T-helper 2 cell (primary cell): ENCODE measurements at places on chromosomes 6 and 20.

GRCh38 chr6:164528539-164528938, 780.9 kb downstream of the C6orf118 start:
- DNase-seq = no peak

DNA sequence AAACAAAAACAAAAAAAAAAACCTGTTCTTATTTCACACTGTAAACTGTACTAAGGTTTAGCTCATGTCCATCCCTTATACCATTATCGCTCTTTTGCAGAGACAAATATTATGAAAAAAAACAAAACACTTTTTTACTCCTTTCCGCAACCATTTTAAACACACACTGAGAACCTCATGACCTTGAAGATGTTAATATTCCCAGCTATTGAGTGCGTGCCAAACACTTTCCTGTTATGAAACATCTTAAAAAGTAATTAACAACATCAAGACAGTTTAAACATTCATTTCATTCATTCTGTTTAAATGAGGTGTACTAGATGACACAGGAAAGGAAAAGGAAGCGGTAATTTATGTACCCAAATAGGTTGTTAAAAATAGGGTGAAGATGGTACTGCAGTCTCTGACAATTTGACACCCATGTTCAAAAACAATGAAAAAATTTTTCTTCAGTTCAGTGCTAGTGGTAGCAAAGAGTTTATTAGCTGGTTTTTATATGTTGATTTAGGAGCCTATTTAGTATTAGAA, 3.9 kb upstream of the ARHGAP18 start:
- DNase-seq = no peak

GRCh38 chr20:41408156-41408794, 41.7 kb upstream of the EMILIN3 start:
- no peak for DNase-seq

GRCh38 chr6:142647449-142648035, 297.4 kb downstream of the HIVEP2 start:
- DNase-seq = no peak

GRCh38 chr6:150220634-150221551, 78.0 kb downstream of the PPP1R14C start:
- no peak for DNase-seq

- no peak for DNase-seq
These were observed 219.8 kb upstream of the ARID1B start for GRCh38 chr6:156557251-156557910.

GRCh38 chr6:13284646-13285045, 43.7 kb downstream of the TBC1D7 start:
- DNase-seq = no peak

- DNase-seq = peak; percentile 80
These were observed 5.7 kb upstream of the DDX43 start for GRCh38 chr6:73388800-73389512.

DNA sequence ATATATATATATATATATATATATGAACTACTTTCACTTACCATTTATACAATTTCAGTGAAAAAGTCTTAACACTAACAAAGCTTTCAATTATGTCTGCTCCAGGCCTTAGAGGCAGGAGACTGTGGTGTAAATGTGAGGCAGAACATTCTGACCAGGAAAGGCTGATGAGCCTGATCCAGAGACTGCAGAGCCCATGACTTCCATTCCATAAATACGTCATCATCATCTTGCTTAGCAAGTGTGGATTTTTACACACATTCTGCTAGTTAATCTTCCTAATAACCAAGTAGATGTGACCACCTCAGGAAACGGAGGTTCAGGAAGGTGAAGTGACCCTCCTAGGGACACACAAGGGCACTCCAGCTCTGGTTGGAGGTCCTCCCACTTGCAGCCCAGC, 14.9 kb downstream of the TRERF1 start:
- no peak for DNase-seq

DNA sequence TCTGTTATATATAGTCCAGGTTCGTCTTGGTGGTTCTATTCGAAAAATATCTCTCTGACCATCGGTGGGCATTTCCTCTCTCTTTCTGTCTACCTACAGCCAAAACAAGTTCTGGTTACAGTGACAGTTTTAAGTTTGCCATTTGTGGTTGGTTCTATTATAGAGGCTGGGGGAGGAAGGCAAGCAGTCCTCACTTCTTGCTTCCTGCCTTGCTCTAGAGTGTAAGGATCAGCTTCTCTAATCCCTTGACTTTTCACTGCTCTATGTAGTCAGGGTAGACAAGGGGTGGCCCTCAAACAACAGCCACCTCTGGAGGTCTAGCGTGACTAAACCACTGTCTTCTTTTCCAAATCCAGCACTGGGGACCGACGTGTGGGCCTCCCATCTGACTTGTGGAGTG, 16.1 kb downstream of the E2F3 start:
- DNase-seq = no peak

- no peak for DNase-seq
These were observed 205.5 kb downstream of the MMUT start for GRCh38 chr6:49257549-49257948.

DNA sequence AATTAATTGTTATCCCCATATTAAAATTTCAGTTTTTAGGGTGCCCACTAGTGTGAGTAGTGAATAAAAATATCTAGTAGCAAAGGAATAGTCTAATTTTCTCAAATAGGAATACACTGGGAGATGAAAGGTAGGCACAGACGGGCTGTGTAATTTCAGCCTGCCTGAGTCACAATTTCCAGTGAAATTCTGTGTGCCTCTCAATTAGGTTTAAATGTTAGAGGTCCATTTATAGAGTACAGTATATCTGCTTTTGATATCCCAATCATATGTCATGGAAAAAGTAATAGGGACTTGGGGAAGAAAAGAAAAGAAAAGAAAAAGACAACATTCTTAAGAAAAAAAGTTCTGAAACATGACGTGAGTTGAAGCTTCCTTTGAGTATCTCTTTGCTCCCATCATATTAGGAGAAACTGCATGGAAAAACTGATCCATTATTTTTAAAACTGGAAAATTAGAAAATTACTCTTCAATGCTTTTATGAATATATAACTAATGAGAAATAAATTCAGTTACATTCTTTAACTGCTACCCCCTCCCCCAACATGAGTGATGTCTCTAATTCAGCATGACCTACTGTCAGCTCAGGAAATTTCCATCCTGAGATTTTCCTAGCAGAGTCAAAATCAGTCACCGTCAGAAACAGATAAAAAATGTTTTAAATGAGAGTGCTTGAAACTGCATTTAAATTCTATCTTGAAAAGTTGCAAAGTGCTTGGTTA, 473.8 kb upstream of the HSF2 start:
- DNase-seq = no peak

DNA sequence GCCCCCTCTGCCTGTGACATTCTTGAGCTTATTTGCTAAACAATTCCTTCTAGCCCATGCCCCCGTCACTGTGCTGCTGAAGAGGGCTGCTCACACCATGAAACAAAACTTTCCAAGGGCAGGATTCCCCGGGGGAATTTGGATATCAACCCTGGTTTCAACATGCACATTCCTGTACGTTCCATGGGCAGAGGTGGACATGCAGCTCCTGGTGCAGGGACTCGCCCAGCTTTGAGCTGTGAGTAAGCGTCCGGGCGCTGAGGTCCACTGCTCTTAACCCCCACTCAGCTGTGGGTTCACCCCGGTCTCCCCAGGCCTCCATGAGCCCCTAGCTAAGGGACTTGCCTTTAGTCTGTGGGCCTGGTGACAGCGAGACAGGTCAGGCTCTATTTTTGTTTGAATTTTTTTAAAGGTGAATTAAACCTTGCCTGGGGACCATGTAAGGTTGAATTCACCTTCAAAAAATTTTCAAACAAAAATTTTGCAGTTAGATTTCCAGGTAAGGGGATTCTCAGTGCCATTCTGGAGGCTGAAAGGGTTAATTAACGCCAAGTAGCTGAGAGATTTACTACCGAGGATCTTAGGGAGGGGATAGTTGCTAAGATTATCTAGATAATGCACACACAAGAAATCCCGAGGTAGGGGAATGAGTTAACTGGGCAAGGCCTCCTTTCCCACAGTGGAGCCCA, 70.3 kb upstream of the SLC22A23 start:
- DNase-seq = no peak

GRCh38 chr6:90123831-90124230, 172.8 kb downstream of the BACH2 start:
- no peak for DNase-seq

DNA sequence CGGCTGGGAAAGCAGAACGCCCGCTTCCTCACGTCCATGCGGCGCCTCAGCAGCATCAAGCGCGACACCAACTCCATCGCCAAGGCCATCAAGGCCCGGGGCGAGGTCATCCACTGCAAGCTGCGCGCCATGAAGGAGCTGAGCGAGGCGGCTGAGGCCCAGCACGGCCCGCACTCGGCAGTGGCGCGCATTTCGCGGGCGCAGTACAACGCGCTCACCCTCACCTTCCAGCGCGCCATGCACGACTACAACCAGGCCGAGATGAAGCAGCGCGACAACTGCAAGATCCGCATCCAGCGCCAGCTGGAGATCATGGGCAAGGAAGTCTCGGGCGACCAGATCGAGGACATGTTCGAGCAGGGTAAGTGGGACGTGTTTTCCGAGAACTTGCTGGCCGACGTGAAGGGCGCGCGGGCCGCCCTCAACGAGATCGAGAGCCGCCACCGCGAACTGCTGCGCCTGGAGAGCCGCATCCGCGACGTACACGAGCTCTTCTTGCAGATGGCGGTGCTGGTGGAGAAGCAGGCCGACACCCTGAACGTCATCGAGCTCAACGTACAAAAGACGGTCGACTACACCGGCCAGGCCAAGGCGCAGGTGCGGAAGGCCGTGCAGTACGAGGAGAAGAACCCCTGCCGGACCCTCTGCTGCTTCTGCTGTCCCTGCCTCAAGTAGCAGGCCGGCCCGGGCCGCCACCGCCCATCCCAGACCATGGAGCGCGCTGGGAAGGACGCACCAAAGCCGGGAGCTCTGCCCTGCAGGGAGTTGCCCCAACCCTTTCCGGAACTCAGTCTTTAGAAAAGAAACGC, 36.7 kb downstream of the STX11 start:
- no peak for DNase-seq

DNA sequence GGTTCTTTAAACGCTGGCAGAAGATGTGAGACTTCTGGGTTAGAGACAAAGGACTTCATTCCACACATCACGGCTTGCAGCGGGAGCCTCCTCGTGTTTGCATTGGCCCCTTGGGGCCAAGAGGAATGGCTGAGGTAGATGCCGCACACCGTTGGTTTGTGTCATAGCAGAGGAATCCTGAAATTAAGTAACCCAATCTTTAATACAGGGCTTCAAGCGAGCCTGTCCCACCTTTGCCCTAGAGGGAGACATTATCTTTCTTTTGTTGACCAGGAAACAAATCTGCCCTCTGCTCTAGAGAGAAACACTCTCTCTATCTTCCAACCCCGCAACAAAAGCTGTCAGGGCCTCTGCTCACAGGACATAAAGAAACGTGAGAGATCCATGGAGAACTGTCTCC, 277.5 kb upstream of the ZFP64 start:
- DNase-seq = no peak

- DNase-seq = no peak
These were observed 184.9 kb upstream of the TENT5A start for GRCh38 chr6:81937296-81937937.

DNA sequence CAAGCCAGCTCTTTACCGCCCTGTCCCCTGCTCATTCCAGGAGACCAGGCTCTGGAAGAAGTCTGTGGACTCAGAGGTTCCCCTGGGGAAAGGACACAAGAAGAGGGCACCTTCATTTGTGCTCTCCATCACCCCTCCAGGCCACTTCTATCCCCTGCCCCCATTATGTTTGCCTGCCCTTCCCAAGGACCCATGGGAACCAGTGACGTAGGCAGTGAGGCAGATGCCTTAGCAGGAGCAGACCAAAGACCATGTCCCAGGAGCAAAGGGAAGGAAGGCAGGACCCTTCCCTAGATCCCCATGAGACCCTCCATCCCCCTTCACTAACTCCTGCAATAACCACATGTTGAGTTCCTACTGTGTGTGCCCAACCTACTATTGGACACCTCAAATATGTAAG, 94.4 kb downstream of the MDGA1 start:
- DNase-seq = no peak
